ENCODE measurements at places on chromosomes 12 and 14. TPM values are rescaled to one million over a fixed set of nuclear protein-coding genes. Genes with fewer than 3 reads are reported as not detected.

ITGA7 gene
- 747 TPM for total RNA-seq

MUCL1 gene
- not detected for total RNA-seq

SMCO2 gene
- 0.90 TPM for total RNA-seq

DNA sequence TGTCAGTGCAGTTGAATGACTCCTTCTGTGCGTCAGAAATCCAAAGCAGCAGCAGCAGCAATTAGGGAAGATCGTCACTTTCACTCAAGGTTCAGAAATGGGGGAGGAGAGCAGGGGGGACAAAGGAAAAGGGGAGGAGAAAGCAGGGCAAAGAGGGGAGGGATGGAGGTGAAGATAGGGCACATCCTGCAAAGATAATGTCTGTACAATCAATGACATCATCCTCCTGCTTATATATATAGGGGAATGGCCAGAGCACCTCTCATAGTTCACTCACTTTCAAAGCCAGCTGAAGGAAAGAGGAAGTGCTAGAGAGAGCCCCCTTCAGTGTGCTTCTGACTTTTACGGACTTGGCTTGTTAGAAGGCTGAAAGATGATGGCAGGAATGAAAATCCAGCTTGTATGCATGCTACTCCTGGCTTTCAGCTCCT lies at the start of gene NTS:
Gene NTS (plus strand): TSS at position 265 of the 431 bp plus-strand sequence. CDS start 109 bp downstream, at position 374.
- no peaks in the 10 kb centered on the region for H3K27me3 ChIP-seq
- no peak within 1 kb of the TSS for H3K4me3 ChIP-seq
- no peak for DNase-seq
- H3K4me1 ChIP-seq, result no peaks in the 10 kb centered on the region
- no peak within 1 kb of the TSS for H3K27ac ChIP-seq

- H3K27me3 ChIP-seq, result no peaks in the 10 kb centered on the region
- no peak overlapping the region for H3K27ac ChIP-seq
- DNase-seq, result no peak
- peaks cover 6% of the 10 kb centered on the region for H3K36me3 ChIP-seq
- peaks cover 2% of the 10 kb centered on the region for H3K4me1 ChIP-seq
- no peak overlapping the region for H3K4me3 ChIP-seq
Measured at GRCh38 chr12:116931665-116932064, 20.9 kb downstream of the FBXW8 start.

GRCh38 chr12:84183576-84183975 lies 729.0 kb downstream of the SLC6A15 start:
- H3K27ac ChIP-seq, result no peak overlapping the region
- no peak overlapping the region for H3K4me3 ChIP-seq
- no peaks in the 10 kb centered on the region for H3K36me3 ChIP-seq

GRCh38 chr14:57749267-57749666 lies 116.6 kb downstream of the SLC35F4 start:
- no peaks in the 10 kb centered on the region for H3K27me3 ChIP-seq
- no peak overlapping the region for H3K4me3 ChIP-seq
- no peak overlapping the region for H3K27ac ChIP-seq
- H3K36me3 ChIP-seq, result no peaks in the 10 kb centered on the region
- DNase-seq, result no peak

- no peak overlapping the region for H3K27ac ChIP-seq
- no peak for DNase-seq
- H3K36me3 ChIP-seq, result no peaks in the 10 kb centered on the region
- H3K27me3 ChIP-seq, result no peaks in the 10 kb centered on the region
- H3K4me1 ChIP-seq, result peaks cover 3% of the 10 kb centered on the region
- H3K4me3 ChIP-seq, result no peak overlapping the region
Measured at GRCh38 chr12:53070877-53071492, 8.2 kb downstream of the SPRYD3 start.

STYK1 gene
- total RNA-seq, result 0.36 TPM

PLD4 gene
- 0.62 TPM for total RNA-seq

GRCh38 chr14:91063119-91063518 lies 2.7 kb upstream of the RPS6KA5 start:
- DNase-seq, result no peak
- H3K4me3 ChIP-seq, result no peak overlapping the region
- H3K27ac ChIP-seq, result no peak overlapping the region

DNA sequence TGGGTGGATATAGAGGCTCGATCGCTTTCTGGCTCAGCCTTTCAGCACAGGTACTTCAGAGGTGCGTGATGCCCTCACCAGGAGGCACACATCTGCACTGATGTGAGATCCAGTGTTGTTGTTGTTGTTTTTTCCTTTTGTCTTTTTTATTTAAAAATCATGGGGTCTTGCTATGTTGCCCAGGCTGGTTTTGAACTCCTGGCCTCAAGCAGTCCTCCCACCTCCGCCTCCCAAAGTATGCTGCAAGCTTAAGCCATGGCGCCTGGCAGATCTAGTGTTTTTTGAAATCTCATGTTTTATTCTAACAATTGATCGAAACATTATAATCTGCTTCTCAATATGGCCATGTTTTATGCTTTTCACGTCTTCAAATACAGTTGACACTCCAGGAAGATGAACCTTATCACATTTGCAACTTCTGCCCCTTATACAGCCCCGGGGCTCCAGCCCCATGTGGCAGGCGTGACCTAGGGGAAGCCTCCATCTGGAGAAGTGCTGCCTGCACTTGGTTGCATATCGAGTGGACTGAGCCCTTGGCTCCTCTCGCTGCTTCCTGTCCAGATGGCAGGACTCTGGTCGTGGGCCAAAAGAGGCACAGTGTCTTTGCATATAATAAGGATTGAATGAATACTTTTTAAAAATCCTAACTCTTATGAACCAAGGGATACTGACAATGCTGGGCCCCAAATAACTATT lies 71.7 kb downstream of the TRAF3 start:
- DNase-seq, result no peak
- no peaks in the 10 kb centered on the region for H3K27me3 ChIP-seq
- no peak overlapping the region for H3K4me3 ChIP-seq
- H3K27ac ChIP-seq, result no peak overlapping the region
- H3K36me3 ChIP-seq, result no peaks in the 10 kb centered on the region

All from aorta (tissue), 5 donors.